Endothelial cell of umbilical vein (primary cell): ENCODE measurements at places on chromosomes 3 and 15. TPM values are rescaled to one million over a fixed set of nuclear protein-coding genes. Genes with fewer than 3 reads are reported as not detected.

Gene ABHD6
- polyA plus RNA-seq, result 7.5 and 8.3 TPM in 2 replicates

- DNase-seq, result no peak
Measured at GRCh38 chr3:67033079-67033478, 35.0 kb downstream of the KBTBD8 start.

GRCh38 chr3:39149498-39150147 is 3.8 kb downstream of the CSRNP1 start:
- no peak for DNase-seq

DNA sequence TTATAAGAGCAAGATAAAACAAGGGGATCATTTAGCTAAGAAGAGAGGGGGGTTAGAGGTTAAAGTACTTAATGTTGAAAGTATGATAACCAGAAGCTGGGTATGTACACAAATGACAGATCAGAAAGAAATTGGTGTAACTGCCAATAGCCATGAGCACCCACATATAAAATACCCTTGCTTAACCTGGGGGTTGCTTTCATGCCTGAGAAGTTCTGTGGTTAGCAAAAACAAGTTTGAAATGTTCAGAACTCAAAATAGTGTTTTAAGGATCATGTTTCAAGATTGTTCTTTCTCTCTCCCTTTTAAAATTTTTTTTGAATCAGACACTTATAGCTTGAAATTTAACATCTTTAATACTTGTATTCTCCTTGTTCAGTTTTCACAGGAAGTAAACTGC is 321.4 kb upstream of the GBE1 start:
- DNase-seq, result no peak

DNA sequence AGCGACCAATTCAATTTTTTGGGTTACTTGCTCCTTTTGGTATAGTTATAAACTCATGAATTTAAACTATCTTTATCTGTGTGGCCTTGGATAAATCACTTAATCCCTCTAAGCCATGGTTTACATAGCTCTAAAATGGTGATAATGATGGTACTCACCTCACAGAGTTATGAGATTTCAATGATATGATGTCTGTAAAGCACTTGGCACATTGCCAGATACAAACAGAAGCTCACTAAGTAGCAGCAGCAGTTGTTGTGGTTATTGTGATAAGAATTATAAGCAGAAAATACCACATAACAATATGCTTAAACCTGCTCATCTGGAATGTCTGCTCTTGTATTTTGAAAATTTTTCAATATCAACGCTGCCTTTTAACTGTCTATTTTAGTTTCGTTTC is 185.1 kb upstream of the SNTN start:
- no peak for DNase-seq
